ENCODE measurements at places on chromosomes 16 and 17. TPM values are rescaled to one million over a fixed set of nuclear protein-coding genes. Genes with fewer than 3 reads are reported as not detected.
A peak's percentile ranks its signal among the peaks of the same experiment; 100 is the strongest.

DNA sequence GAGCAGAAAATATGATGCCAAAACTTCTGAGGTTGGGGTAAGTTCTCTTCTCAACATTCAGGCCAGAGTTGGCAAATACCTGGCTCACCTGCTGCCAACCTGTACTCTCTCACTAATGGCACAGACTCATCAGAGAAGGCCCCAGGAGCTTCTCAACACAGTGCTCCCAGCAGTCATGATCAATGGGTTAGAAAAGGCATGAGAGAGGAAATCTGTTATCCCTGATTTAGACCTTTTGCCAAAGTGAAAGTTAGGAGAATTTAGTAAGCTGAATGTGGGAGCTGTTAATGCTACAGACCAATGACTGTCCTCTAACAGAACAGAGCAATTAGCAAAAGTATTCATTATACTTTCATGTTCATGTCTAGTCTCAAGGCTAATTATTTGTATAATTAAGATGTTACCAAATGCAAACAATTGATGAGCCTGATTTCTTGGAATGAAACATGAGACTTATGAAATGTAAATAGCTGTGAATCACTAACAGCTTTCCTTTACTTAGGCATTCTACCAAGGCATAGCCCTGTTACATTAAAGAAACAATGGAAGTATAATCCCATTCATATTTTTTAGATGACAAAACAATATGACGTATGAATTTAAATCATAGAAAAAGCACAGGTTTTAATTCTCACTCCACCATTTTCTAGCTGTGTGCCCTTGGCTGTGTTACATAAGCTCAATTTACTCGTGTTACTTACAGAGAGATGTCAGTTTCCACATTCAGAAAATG is 68.7 kb upstream of the MARCHF10 start:
- DNase-seq: no peak

- no peak for DNase-seq
Measured at GRCh38 chr17:61361084-61361483, 38.6 kb upstream of the TBX2 start.

GRCh38 chr17:76479515-76480060 is 12.2 kb downstream of the AANAT start:
- no peak for DNase-seq

DNA sequence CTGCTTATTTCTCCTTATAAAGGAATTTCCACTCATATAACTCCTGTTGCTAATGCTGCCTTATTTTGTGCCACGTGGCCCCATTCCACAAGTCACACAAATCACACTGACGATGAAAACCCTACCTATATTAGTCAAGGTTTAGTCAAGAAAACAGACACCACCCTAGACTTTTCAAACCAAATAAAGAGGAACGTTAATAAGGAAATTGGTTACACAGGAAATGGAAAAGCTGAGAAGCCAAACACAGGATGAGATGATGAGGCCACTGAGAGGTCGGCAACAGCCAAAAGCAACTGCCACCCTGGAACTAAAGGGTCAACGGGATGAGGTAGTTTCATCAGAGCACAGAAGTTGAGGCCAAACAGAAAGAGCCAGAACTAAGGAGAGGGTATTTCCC is 47.3 kb upstream of the ALOX12 start:
- DNase-seq: no peak

DNA sequence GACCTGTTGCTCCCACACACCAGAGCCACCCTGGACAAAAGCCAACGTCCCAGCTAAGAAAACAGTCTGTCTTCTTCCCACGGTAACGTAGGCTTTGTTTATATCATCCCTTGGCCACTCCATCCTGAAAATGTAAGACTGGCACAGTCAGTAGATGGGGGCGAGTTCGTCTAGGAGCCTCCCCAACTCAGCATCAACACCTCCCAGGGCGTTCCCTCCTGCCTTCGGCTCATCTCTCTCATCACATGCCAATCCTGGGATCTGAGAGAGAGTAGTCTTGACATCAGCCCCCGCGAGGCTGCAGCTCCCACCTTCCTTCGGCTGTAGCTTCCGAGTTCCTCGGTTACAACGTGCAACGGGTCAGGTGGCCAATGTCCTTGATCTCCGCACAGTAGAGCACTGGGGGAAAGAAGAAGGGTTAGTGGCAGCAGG is 894 bp downstream of the RNF227 start:
- DNase-seq: no peak

DNA sequence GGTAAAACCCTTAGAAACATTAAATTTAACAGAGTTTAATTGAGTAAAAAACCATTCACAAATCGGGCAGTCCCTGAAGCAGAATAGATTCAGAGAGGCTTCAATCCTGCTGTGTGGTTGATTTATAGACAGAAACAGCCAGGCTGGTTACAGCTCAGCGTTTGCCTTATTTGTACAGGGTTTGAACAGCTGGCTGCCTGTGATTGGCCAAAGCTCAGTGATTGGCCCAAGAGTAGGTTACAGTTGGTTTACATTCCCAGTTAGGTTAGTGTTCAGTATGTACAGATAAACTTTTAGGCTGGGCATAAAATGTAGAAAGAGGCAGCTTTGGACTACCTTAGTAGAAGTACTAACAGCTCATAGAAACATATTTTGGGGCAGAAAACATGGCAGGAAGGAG is 210.4 kb upstream of the ELAC2 start:
- DNase-seq: no peak

- no peak for DNase-seq
Measured at GRCh38 chr17:76011951-76012350, 11.3 kb downstream of the CDK3 start.

DNA sequence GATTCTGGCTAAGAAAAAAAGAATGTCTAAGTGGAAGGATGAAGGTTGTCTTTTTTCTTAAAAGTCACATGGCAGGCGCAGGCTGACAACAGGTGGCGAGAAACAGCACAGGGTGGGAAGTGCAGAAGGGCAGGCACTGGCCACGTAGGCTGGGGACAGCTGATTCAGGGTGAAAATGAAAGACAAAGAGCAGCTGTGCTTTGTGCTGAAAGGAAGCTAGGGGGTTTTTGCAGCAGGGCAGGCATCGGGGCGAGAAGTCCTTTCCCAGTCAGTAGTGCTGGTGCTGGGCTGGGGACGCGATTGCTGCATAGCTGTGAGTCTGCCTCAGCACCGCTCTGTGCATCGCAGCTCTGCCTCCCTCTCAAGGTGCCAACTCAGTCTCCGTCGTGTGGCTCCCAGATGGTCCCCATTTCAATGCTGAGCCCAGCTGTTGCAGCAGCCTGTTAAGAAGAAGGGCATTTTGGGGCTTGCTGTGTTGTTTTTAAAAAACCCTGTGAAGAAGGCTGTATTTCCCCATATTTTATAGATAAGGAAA is 183.1 kb upstream of the CCL2 start:
- DNase-seq: no peak

GRCh38 chr16:65249768-65250167 is 127.9 kb upstream of the CDH11 start:
- DNase-seq: no peak

DNA sequence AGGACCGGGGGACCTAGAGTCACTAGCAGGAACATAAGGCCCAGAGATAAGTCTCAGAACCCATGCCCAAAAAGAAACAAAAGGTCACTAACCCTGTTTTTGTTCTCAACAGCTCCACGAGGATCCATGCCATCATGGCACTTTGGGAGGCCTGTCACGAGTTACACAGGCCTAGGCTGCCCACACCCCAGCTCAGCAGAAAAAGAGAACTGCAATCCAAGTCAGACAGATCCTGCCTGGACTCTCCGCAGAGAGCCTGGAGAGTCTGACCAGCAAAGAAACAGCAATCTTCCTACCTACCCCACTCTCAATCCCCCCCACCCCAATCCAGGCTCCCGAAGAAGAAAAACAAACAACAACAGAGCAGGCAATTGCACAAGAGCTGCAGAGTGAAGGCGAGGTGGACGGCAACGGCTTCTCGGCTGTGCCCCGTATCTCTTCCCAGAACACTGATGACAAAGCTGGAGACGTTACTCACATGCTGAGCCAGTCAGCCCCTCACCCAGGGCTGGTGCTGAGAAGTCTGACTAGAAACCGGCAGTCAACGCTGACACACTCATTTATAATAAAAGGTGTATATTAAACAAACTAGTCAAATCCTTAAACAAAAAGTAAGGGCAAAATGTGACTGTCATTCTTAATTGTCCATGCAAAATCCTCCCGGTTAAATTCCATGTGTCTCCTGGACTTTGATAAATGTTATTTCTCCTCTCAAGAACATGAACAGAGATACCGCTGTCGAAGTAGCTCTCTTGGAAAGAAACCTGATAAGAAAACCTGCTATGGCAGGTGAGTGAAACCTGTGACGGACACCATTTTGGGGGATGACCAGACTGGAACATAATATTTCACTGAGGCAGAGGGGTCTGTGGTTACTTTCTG is 89.3 kb downstream of the SMG6 start:
- DNase-seq: peak; percentile 52

- DNase-seq: no peak
Measured at GRCh38 chr17:46109603-46110189, 83.5 kb downstream of the KANSL1 start.

- no peak for DNase-seq
Measured at GRCh38 chr17:77036136-77036840, 104.5 kb upstream of the SEC14L1 start.

DNA sequence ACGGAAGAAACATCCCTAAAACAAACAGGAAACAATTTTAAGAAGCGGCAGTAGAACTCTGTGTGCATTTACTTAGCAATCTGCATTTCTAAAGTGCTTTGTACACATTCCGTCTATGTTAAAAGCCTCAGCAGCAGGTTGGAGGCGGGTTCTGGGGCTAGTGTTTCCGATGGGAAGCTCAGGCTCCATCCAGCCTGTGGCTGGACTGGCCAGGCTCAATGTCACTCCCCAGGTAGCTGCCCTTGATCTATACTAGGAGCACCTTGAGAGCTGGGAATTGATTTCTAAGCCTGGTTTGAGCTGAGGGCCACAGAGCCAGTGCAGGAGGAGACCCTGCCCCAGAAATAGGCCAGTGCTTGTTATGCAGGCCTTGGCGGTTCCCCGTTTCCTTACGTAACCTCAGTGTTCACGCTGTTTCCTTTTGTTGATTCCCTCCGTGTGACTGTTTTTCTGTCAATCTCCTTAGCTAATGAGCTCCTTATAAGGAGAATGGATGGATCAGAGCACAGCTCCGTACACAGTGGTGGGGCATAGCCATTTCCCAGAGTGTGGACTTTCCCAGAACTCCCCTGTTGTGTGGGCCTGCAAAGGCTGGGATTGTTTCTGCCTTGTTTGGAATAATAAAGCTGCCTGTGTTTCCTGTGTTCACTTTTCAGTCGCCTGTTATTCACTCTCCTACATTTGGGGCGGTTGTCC is 21.4 kb downstream of the ADORA2B start:
- DNase-seq: no peak

GRCh38 chr17:77319211-77320043 is 178.7 kb downstream of the SEC14L1 start:
- DNase-seq: peak; percentile 54

GRCh38 chr17:43979671-43980070 is 24.8 kb upstream of the NAGS start:
- DNase-seq: no peak

DNA sequence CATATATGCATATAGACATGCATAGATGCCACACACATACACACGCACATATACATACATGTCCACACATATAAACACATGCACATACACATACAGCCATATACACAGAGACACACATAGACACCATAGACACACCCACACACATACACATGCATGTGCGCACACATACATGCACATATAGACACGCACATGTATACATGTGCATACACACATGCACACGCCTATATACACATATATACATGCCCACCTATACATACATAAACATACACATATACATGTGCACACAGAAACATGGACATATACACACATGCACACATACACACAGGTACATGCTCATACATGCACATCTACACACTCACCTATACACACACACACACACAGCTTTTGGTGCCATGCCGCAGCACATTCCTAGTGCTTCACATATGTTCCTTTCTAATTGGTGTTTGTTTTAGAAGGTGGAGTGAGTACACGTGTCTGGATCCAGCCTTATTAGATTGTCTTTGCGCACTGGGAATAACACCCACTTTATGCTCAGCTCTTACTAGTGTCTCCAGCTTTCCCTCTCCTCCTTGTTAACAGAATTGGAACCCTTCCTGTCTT is 198.0 kb downstream of the RPTOR start:
- no peak for DNase-seq

GRCh38 chr17:67682196-67682595 is 35.5 kb upstream of the NOL11 start:
- no peak for DNase-seq

- DNase-seq: no peak
Measured at GRCh38 chr17:72518753-72519597, 398.2 kb downstream of the SOX9 start.

- peak; percentile 19 for DNase-seq
Measured at GRCh38 chr17:67377488-67378453, 690 bp downstream of the PITPNC1 start.

DNA sequence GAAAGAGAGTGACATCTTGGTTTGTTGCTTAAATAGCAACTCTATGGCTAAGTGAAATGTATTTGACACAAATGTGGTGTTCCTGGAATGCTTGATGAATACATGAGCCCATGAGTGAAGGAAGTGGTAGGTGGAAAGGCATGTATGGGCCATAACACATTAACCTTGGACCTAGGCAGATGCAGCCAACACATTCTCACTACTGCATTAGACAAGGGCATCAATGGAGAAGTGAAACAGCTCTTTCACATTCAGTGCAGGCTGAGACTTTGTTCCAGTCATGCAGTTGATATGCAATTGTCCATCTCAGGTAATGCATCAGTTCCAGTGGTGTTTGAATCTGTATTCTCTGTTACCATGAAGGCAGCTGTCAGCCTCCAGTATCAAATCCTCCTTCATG is 133.6 kb downstream of the HS3ST3B1 start:
- no peak for DNase-seq

DNA sequence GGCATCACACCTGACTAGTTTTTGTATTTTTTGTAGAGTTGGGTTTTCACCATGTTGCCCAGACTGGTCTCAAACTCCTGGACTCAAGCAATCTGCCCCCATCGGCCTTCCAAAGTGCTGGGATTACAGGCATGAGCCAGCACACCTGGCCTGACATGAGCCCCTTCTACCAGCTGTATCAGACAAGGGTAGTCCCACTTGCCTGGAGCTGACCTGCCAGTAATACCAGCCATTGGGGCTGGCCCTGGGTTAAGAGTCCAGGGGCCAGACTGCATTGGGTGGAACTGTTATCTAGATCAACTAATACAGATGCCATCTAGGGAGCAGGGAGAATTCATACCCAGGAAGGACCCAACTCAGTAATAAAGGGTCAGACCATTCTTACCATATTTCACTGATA is 28.1 kb downstream of the WSB1 start:
- DNase-seq: no peak

TPSG1 gene
- total RNA-seq: not detected

PYDC1 gene
- total RNA-seq: 0.78 TPM

SMIM22 gene
- total RNA-seq: not detected

C1QL1 gene
- total RNA-seq: 4.1 TPM

TEKT1 gene
- 1.2 TPM for total RNA-seq

GLP2R gene
- not detected for total RNA-seq

ZP2 gene
- total RNA-seq: not detected

C16orf54 gene
- 0.31 TPM for total RNA-seq

MYOCD gene
- 0.16 TPM for total RNA-seq

CCL22 gene
- total RNA-seq: not detected

GLIS2 gene
- 5.1 TPM for total RNA-seq

KRTAP2-3 gene
- total RNA-seq: not detected

MPP2 gene
- 14.2 TPM for total RNA-seq

PRCD gene
- total RNA-seq: 1.9 TPM

Data from occipital lobe (tissue), 3 donors.